Fibroblast of pulmonary artery (primary cell): ENCODE measurements at places on chromosomes 4 and X.

- DNase-seq = no peak
These were observed 223.0 kb upstream of the STS start for GRCh38 chrX:6924443-6925077.

- no peak for DNase-seq
These were observed 14.0 kb downstream of the RAP1GDS1 start for GRCh38 chr4:98275145-98275544.

DNA sequence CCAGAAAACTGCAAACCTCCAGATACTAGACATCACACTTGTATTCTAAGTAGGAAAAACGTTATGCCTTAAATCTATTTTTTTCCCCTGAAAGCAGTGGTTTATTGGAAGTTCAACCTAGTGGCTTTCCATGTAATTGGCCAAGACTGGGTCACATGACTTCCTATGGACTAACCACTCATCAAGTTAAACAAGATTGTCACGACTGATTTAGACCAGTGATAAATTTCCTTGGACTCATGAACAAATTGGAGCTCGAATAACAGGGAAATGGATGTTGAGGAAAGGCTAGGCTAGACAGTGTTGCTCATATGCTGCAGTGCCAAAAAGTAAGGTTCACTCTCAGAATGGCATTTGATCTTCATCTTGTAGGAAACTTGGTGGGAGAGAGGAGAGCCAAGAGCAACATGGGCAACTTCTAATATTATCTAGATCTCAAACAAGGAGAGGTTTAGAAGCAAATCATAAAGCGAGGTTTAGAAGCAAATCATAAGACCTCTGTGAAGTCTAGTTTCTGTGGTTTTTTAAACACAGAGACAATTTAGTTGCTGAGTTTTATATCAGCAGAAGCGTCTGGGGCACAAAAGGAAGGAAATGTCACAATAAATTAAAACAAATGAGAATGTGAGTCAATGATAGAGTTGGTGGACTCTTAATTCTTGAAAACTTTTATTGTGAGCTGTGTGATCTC, 165.6 kb upstream of the BOD1L1 start:
- peak; percentile 6 for DNase-seq

DNA sequence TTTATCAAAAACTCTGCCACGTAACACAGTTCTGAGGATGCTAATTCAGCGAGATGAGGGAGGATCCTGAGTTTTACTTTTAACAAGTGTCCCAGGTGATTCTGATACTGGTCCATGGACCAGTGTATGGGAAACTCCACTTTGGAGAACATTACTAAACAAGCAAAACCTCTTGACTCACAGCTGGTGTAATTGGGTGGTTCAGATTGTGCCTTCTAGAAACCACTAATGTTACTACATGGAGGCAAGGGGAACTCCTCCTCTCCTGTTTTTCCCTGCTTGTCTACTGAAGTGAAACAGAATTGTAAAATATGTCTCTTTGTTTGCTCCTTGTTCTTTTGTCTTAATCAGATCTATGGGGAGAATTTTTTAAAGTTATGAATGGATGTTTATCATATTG, 62.6 kb downstream of the FRAS1 start:
- no peak for DNase-seq

- no peak for DNase-seq
These were observed 841 bp upstream of the FRMPD3 start for GRCh38 chrX:107448625-107448997.

DNA sequence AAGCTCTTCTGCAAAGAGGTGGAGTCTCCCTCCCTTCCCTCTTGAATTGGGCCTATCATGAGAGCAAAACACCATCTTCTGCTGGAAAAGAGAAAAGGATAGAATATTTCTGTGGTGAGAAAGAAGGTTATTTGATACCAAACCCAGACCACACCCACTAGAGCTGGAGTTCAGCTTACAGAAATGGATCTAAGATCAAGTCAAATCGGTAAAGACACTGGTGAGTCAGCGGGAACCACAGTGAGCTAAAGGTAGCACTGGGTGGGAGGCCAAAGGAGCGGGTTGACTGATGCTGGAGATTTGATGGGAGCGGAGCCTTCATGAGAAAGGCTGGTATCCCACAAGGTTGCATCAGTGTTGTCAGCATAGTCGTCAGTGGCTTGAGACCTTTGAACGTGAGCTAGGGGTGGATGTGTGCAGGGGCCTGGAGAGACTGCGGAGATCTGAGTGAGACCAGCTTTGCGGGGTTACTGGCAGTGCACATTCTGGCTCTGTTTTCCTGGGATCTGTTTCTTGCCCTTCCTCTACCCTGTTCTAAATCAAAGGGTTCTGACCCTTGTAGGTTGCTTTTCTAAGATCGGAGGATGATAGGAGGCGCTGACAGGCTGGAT, 106.4 kb upstream of the SCOC start:
- no peak for DNase-seq

- DNase-seq = peak; percentile 78
These were observed 20.3 kb downstream of the MEPE start for GRCh38 chr4:87853108-87853507.

GRCh38 chr4:12712648-12713339, 771.3 kb downstream of the RAB28 start:
- DNase-seq = no peak

DNA sequence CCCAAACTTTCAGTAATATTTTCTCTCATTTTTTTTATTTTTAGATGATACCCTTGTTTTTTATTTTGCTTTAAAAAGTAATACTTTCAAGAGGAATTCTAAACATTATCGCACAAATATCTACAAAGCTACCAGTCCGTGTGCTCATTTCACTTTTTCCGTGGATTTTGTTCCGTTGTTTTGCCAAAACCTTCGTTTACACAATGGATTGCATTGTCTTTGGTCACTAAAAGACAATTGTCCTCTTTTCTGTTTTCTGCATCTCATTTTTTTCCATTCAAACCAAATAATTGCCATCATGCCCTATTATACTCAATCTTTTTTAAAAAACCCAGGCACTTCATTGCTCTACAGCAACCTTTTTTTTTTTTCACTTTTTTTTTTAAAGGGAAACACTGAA, 214.9 kb downstream of the CXXC4 start:
- no peak for DNase-seq

DNA sequence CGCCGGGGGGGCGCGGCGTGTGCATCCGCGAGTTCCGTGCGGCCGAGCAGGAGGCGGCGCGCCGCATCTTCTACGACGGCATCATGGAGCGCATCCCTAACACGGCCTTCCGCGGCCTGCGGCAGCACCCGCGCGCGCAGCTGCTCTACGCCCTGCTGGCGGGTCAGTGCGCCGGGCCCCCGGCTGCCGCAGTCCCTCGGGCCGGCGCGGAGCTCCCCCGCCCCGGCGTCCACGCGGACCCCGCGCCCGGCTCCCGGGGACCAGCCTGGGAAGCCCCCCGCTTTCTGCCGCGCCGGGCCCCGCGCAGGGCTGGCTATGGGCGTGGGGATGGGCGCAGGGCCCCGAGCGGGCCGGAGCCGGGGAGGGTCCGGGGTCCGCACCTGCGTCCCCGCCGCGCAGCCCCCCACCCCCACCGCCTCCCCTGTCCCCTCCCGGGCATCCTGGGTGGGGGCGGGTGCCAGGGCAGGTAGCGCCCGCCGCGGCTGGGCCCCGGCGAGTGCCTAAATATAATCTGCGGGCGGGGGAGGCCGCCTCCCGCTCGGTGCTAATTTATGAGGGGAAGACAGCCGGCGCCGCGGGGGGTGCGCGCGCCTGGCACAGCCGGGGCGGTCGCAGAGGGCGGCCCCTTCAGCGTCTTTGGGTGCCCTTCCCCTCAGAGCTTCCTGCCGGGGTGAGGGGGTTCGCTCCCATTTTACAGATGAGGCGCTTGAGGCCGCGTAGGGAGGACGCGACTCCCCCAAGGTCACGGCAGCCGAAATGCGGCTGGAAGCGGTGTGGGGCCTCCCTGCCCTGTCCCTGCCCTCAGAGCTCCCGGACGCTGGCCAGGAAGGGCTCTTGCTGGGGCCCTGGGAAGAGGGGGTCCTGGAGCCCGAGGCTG, 837 bp downstream of the NAT8L start:
- no peak for DNase-seq

- no peak for DNase-seq
These were observed 229.1 kb downstream of the PALLD start for GRCh38 chr4:168725930-168726329.

GRCh38 chr4:124469981-124470380, 242.6 kb downstream of the ANKRD50 start:
- DNase-seq = no peak

DNA sequence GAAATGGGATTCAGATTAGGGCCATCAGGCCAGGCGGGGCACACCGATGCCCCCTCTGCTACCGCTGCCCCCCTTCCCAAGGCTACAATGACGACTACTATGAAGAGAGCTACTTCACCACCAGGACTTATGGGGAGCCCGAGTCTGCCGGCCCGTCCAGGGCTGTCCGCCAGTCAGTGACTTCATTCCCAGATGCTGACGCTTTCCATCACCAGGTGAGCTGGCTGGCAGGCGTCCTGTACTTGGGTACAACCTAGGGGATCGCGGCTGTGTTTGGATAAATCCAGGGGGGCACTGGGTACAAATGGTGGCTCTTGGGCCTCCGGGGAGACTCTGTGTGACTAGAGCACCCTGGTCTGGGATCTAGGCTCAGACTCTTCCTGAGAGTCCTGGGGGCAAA, 1.1 kb downstream of the EMD start:
- no peak for DNase-seq

GRCh38 chr4:83315341-83315870, 19.2 kb downstream of the HPSE start:
- DNase-seq = no peak

- no peak for DNase-seq
These were observed 202.2 kb downstream of the TRIML1 start for GRCh38 chr4:188341428-188341827.

DNA sequence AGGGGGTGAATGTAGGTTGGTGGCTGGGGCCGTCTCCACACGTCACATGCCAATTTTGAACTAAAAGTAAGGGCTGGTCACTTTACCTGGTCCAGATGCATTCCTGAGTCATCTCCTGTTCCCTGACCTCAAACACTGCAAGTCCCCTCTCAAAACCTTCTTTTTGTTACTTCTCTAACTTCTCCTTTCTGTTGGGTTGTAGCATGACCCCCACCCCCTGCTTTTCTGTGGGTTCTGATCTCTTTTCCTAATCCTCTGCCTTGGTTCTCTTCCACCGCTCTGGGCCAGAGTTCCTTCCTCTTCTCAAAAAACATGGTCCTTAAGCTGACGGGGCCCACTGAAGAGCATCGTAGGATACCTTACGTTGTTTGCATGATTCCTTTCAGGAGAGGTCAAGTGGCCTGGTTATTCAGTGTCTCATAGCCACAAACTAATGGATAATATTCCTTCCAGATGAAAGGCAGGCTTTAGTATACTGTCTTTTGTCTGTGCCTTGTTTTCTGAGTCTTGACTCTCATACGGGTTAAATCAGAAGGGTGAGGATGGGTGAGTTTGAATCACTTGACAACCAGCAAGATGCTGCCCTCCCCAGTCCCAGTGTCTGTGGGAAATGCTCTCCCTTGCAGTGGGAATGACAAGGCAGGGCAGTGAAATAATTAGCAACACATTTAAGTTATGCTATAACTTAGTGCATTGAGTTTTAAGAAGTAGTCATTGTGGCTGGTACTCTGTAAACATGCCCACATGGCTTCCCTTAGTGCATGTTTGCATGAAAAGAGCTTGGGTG, 15.1 kb downstream of the SMS start:
- DNase-seq = no peak

- no peak for DNase-seq
These were observed 27.0 kb downstream of the DHX15 start for GRCh38 chr4:24557026-24558025.

DNA sequence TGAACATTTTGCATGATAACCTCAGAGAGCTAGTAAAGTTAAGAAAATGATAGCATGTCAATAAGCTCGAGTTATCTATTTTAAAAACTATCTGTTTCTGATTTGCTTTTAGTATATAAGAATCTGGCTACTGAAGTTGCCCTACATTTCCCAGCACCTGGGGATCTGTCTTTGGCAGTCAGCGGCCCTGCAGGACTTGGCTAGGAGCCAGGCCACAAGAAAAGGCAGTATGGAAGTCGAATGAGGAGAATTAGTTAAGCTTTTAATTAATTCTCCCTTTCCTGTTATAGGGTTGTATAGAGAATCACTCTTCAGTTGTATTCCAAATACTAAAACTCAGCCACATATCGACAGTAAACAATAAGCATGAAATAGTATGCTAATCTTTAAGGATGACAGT, 22.7 kb downstream of the POU4F2 start:
- no peak for DNase-seq

GRCh38 chrX:68508799-68509198, 9.9 kb downstream of the YIPF6 start:
- peak; percentile 40 for DNase-seq

- DNase-seq = no peak
These were observed 338.1 kb upstream of the F9 start for GRCh38 chrX:139192386-139192961.

DNA sequence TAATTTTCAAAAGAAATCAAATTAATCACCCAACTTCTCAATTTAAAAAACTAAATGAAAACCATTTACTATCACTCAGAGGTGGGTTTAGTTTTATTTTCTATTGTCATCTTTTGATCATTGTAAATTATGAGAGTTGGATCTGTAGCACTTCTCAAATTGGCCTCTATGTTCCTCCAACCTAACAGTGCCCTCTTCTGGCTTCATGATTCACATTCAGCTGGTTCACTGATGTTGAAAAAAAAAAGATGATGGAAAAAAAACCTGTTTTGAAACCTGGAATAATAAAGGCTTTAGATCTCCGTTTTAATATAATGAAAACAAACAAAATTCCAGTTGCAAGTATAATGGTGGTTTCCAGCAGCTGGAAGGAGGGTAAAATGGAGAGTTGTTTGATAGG, 2.4 kb upstream of the NBDY start:
- peak; percentile 70 for DNase-seq

DNA sequence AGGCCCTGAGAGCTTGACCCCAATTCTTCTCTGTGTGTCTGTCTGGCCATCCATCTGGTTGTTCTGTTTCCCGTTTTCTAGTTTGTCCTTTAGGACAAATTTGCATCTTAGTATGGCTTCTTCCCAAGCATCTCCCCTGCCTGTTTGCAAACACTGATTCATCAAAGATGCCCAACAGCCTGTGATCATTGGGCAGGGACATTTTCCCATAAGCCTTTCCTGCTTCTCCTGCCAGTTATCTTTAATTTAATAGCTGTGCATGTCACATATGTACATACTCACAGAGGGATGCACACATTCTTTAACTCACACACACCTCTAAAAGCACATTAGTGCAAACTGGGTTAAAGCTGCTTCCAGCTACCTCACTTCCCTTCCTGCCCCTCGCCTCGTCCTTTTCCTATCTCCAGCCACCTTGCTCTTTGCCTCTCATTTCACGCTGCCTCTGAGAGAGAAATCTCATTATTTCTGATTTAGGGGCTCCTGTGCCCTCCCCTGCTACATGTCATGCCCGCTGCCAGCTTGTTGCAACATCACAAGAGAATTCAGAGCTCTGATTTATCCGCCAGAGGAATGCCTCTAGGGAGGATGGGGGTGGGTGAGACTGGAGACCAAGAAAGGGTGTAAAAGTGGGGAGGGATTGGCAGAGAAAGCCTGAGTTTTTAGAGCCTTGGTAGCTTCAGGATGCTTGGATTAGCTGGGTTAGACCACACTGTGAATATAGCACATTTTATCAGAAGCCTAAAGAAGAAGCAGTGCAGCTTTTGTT, 100.6 kb downstream of the NHS start:
- DNase-seq = peak; percentile 24
